ENCODE measurements at places on chromosomes 3 and 15. TPM values are rescaled to one million over a fixed set of nuclear protein-coding genes. Genes with fewer than 3 reads are reported as not detected.
A peak's percentile ranks its signal among the peaks of the same experiment; 100 is the strongest.

DNA sequence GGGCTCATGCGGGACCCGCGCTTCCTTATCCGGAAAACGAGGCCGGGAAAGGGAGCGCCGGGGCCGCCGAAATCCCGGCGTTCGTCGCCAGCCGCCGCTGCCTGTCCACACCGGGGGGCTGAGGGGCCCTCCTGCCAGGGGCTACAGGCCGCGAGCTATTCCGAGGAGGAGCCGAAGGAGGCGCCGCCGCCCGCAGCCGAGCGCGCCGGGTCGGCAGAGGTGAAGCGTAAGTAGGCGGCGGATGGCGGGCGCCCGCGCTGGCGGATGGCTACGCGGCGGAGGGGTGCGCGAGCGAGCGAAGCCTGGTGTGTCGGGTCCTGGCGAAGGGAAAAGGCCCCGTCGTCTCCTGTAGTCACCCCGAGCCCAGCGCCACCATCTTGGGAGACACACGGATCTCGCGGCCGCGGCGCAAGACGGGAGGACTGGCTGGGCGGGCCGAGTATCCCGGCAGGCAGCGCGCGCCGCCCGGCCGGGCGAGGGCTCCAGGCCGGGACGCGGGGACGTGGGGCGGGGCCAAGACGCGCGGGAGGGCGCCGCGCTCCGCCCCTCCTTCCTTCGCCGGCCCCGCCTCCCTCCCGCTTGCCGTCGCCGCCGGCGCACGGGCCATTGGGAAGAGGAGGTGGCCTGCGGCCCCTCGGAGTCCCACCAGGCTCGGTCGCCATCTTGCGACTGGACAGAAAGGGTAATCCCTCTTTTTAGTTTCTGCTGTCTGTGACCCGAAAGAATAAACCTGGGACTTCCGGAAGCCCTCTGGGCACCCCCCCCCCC, at the start of gene UBE3A:
UBE3A (minus strand) TSS at position 424 of the 768 bp plus-strand sequence. CDS start 29,917 bp downstream, outside the sequence.
- peak; percentile 53 for DNase-seq

GRCh38 chr15:68062946-68063465, 8.9 kb downstream of the PIAS1 start:
- no peak for DNase-seq

Gene SLC6A11
- total RNA-seq = 6.2 TPM

Gene ALDH1A3
- total RNA-seq = 39.3 TPM

Gene XPC
- total RNA-seq = 33.5 TPM

Data from esophagus squamous epithelium (tissue), 5 donors.